ENCODE measurements at places on chromosomes 12 and 14. TPM values are rescaled to one million over a fixed set of nuclear protein-coding genes. Genes with fewer than 3 reads are reported as not detected.

DNA sequence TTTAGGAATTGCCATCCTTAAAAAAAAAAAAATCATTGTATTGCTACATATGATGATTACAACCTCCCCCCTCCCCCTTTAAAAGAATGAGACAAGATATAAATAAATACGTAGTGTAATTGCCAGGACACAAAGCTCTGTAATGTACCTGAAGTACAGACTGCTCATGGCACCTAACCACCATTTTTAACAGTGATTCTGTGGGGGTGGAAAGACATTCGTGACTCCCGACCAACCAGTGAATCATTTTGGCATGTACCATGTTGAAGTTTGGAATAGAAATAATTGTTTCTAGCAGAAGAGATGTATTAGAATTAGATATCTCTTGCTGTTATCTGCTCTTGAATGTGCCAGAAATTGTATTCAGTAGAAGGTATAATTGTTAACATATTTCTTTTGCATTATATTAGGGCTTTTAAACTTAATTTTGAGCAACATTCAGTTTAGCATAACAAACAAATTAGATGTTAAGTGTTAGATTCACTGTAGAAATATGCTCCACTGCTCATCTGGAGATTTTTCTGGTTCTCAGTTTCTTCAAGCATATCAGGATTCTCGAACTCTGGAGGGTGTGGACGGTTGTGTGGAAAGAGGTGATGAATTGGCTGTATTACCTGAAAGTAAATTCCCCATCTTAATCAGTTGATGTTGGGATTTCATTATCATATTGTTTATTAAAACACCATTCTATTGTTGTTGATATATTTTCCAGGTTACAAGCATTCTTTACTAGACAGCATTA lies 31.1 kb downstream of the FRS2 start:
- H3K27me3 ChIP-seq, result no peaks in the 10 kb centered on the region
- peaks cover 1% of the 10 kb centered on the region for H3K36me3 ChIP-seq
- peaks cover 15% of the 10 kb centered on the region for H3K4me1 ChIP-seq
- DNase-seq, result no peak
- H3K27ac ChIP-seq, result peak overlapping the region; percentile 30

The ITPR2 gene
- total RNA-seq, result 63.9 TPM

- H3K4me3 ChIP-seq, result no peak overlapping the region
- DNase-seq, result no peak
- H3K4me1 ChIP-seq, result no peaks in the 10 kb centered on the region
- peaks cover 5% of the 10 kb centered on the region for H3K27me3 ChIP-seq
- H3K36me3 ChIP-seq, result no peaks in the 10 kb centered on the region
- no peak overlapping the region for H3K27ac ChIP-seq
These were observed 1375.2 kb upstream of the TMEM132C start for GRCh38 chr12:126891789-126892188.

The DEPDC4 gene
- total RNA-seq, result 3.6 TPM

- no peak overlapping the region for H3K27ac ChIP-seq
- H3K36me3 ChIP-seq, result peaks cover 10% of the 10 kb centered on the region
- peaks cover 13% of the 10 kb centered on the region for H3K4me1 ChIP-seq
- no peaks in the 10 kb centered on the region for H3K27me3 ChIP-seq
- no peak for DNase-seq
These were observed 496.4 kb downstream of the PCNX1 start for GRCh38 chr14:71403656-71404055.

GRCh38 chr12:115872919-115873357 lies 404.6 kb downstream of the MED13L start:
- peaks cover 31% of the 10 kb centered on the region for H3K4me1 ChIP-seq
- no peak for DNase-seq
- peak overlapping the region; percentile 66 for H3K27ac ChIP-seq
- no peak overlapping the region for H3K4me3 ChIP-seq

- DNase-seq, result no peak
- H3K27ac ChIP-seq, result no peak overlapping the region
- no peaks in the 10 kb centered on the region for H3K36me3 ChIP-seq
These were observed 592.4 kb downstream of the SOX5 start for GRCh38 chr12:23356927-23357708.

- no peak overlapping the region for H3K27ac ChIP-seq
- H3K4me3 ChIP-seq, result no peak overlapping the region
- DNase-seq, result no peak
- H3K27me3 ChIP-seq, result peaks cover 35% of the 10 kb centered on the region
These were observed 48.7 kb upstream of the USP15 start for GRCh38 chr12:62211510-62211909.

- no peak overlapping the region for H3K4me3 ChIP-seq
- DNase-seq, result no peak
- H3K4me1 ChIP-seq, result no peaks in the 10 kb centered on the region
- H3K36me3 ChIP-seq, result no peaks in the 10 kb centered on the region
- H3K27me3 ChIP-seq, result peaks cover 44% of the 10 kb centered on the region
These were observed 63.0 kb upstream of the VRK1 start for GRCh38 chr14:96734076-96734622.

GRCh38 chr12:104566244-104566993 lies 109.7 kb downstream of the CHST11 start:
- no peak for DNase-seq
- peaks cover 3% of the 10 kb centered on the region for H3K36me3 ChIP-seq
- H3K4me3 ChIP-seq, result no peak overlapping the region
- no peak overlapping the region for H3K27ac ChIP-seq

DNA sequence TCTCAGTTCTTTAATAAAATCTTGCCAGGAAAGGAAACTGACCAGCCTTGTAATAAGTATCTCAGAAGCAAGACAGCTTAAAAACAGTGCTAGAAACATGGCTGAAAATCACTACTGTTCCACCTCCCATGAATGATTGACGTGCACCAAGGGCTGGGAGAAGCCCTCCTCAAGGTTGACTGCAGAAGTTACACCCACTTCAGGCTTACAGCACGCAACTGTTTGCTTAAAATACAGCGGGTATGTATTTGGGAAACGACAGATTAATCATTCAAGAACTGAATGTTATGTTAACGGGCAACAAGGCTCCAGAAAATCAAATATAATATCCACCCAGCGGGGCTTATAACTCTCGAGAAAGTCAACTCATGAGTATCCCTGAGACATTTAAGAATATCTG lies 22.1 kb downstream of the PRKD1 start:
- peaks cover 2% of the 10 kb centered on the region for H3K36me3 ChIP-seq
- H3K27me3 ChIP-seq, result no peaks in the 10 kb centered on the region
- DNase-seq, result no peak
- peaks cover 12% of the 10 kb centered on the region for H3K4me1 ChIP-seq
- no peak overlapping the region for H3K27ac ChIP-seq

DNA sequence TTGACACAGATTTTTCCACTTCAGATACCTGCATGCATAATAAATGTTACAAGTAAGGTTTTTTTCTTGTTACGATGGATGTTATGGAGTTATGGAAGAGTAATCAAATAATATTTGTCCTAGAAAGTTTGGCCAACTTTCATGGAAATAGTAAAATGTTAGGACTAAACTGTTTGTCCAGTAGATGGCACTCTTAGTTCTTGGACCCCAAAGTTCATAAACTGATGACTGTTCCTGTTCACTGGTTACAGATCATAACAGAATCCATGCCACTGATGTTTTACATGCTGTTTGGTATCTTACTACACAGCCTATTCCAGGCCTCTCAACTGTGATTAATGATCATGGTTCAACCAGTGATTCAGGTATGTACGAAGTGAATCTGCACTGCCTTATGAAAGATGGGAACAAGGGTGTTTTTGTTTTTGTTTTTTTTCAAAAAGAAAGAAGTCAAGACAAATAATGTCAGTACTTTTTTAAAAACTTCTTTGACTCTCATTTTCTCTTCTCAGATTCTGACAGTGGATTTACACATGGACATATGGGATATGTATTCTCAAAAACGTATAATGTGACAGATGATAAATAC lies 48.8 kb upstream of the SLCO1C1 start:
- H3K4me3 ChIP-seq, result no peak overlapping the region
- peaks cover 2% of the 10 kb centered on the region for H3K4me1 ChIP-seq
- no peaks in the 10 kb centered on the region for H3K27me3 ChIP-seq
- no peak for DNase-seq

The RBM23 gene
- 101 TPM for total RNA-seq

- peaks cover 26% of the 10 kb centered on the region for H3K4me1 ChIP-seq
- H3K36me3 ChIP-seq, result no peaks in the 10 kb centered on the region
- no peak overlapping the region for H3K4me3 ChIP-seq
- no peaks in the 10 kb centered on the region for H3K27me3 ChIP-seq
- no peak overlapping the region for H3K27ac ChIP-seq
- DNase-seq, result no peak
These were observed 50.0 kb upstream of the STON2 start for GRCh38 chr14:81450100-81450531.

DNA sequence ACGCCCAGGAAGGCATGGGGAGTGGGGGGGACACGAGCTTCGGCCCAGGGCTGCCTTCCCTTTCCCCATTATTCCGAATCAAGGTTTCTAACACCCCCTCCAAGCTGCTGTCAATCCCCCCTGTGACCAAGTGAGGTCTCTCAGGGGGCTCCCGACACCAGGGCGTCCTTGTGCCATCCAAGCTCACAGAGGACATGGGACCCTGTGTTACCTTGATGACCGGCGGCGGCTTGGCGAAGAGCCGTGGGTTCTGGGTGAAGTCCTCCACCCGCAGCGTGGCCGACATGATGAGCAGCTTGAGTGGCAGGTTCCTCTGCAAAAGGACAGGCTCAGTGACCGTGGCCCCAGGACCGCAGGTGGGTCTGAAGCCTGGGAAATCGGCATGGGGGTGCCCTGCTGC lies 20.3 kb downstream of the DHX37 start:
- H3K36me3 ChIP-seq, result peaks cover 18% of the 10 kb centered on the region
- no peak overlapping the region for H3K4me3 ChIP-seq
- no peaks in the 10 kb centered on the region for H3K27me3 ChIP-seq
- DNase-seq, result no peak
- H3K4me1 ChIP-seq, result no peaks in the 10 kb centered on the region

GRCh38 chr12:76123259-76124212 lies 39.1 kb upstream of the NAP1L1 start:
- H3K27ac ChIP-seq, result no peak overlapping the region
- no peaks in the 10 kb centered on the region for H3K4me1 ChIP-seq
- no peaks in the 10 kb centered on the region for H3K27me3 ChIP-seq
- H3K36me3 ChIP-seq, result no peaks in the 10 kb centered on the region

- no peaks in the 10 kb centered on the region for H3K36me3 ChIP-seq
- H3K4me3 ChIP-seq, result peak overlapping the region; percentile 76
- peaks cover 96% of the 10 kb centered on the region for H3K27me3 ChIP-seq
These were observed 601 bp downstream of the MDGA2 start for GRCh38 chr14:47674543-47675465.

The HIGD1C gene
- total RNA-seq, result not detected

- H3K36me3 ChIP-seq, result peaks cover 23% of the 10 kb centered on the region
- DNase-seq, result no peak
- H3K4me1 ChIP-seq, result peaks cover 32% of the 10 kb centered on the region
- peak overlapping the region; percentile 36 for H3K27ac ChIP-seq
- no peaks in the 10 kb centered on the region for H3K27me3 ChIP-seq
These were observed 44.9 kb downstream of the ATP2B1 start for GRCh38 chr12:89663577-89664357.

DNA sequence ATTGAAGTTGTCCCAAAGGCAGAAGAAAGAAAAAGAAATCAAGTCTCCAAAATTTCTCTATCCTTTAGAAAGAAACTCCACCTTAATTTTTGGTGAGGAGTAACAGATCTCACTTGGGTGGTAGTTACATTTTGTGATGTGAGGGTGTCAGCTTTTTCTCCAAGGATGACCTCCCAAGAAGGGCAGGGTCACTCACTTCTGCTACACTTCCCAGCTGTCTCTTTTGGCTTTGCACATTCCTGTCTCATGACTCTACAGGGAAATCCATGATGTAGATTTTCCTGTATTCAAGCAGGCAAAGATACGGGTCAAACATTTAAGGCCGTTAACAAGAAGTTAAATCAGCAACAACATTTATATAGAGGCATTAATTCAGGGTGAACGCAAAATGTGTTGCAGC lies 1016.4 kb downstream of the NRXN3 start:
- H3K27ac ChIP-seq, result no peak overlapping the region
- no peak overlapping the region for H3K4me3 ChIP-seq
- no peak for DNase-seq
- no peaks in the 10 kb centered on the region for H3K36me3 ChIP-seq

The CMA1 gene
- not detected for total RNA-seq
